ENCODE measurements at places on chromosomes 7 and 10.

- no peak for DNase-seq
These were observed 531.1 kb upstream of the STEAP1 start for GRCh38 chr7:89623018-89623672.

GRCh38 chr10:5732141-5732540 lies 47.5 kb downstream of the TASOR2 start:
- DNase-seq: no peak

DNA sequence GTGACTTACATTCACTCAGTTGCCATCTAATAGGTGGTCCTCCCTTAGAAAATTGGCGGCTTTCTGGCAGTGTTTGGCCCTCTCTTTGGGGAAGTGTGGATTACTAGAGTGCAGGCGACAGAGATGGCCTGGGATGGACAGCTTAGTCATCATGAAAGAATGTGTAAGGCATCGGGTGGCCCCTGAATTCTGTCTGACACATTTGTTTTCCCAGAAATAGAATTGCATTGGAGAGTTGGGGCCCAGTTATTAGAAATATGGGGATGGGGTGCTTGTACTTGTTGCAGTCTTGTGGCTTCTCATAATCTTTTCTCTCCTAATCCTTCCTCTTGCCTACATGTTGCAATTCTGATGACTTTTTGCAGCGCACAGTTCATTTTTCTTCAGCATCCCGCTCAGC lies 13.8 kb downstream of the TCF7L2 start:
- no peak for DNase-seq

- no peak for DNase-seq
These were observed 27.9 kb downstream of the BAIAP2L1 start for GRCh38 chr7:98372993-98373392.

DNA sequence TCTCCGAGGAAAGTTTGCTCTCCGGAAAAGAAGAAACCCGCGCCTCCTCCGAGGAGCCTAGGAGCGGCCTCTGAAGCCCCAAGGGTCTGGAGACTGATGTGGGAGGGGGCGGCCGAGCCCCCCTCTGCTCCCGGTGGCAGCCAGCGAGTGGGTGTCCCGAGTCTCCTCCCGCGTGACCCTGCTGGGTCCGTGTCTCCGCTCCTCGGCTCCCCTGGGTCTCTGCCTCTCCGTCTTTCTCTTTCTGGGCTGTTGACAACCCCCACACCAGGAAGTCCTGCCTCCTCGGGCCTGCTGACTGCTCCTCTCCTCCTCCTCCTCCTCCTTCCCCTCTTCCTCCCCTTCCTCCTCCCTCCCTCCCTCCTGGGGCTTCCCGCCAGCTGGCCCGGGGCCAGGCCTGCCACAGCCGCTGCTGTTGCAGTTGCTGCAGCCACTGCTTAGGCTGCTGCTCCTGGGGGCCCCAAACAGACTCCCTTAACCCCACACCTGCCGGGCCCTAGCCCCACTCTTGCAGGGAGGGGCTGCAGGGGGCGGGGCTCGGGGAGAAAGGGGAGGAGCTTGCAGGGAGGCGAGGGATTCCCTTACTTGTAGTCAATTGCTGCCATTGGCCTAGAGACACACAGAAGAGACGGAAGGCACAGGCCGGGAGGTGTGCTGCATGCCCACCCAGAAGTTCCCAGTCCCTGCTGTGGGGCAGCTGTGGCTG lies at the start of gene TSC22D4:
Gene TSC22D4, minus strand, starts transcription at position 257 of the 703 bp plus-strand sequence. CDS start 1,176 bp downstream, outside the sequence.
- peak; percentile 93 for DNase-seq

- DNase-seq: no peak
These were observed 71.2 kb downstream of the ARHGAP21 start for GRCh38 chr10:24652381-24652957.

DNA sequence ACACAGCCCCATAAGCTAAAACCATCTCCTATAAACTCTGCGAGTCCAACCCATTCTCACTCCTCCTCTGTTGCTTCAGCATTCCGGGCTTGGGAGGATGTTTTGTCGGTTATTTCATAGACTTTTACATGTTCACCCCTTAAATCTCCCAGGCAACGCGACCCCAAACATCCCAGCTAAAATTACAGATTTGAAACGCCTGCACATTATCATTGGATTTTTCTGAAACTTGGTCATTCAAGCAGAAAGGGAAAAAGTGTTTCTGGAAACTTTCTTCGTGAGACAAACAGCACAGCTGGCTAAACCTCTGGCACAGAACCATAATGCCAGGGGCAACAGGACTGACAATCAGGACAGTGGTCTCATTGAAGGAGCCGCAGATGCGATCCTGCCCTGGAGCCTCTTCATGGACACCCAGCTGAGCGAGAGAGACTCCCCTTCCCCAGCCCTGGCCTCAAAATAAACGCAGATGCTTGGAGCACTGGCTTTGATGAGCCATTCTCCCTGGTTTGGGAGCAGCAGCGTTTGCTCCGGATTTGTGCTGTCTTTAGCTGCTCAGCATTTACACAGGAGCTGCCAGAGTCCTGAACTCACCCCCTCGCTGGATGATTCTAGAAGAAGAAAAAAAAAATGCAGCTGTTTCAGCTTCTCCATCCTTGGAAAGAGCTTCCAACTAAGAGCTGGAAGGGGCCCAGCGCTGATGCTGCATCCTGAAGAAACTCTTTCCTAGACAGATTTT lies 30.1 kb downstream of the AFAP1L2 start:
- DNase-seq: no peak

DNA sequence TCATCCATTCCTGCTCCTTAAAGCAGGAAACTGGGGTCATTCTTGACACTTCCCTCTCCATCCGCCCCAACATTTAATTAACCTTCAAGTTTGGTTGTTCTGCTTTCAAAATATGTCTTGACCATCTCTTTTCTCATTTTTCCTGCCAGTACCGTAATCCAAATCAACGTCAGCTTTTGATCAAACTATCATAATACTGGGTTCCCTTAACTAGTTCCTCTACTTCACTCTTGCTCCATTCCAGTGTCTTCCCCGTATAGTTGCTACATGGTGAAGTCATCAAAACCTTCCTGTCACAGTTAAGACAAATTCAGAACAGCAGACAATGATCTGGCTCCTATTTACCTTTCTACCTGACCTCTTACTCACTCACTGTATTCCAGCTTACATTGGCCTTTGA lies 6.6 kb upstream of the KLF14 start:
- no peak for DNase-seq

DNA sequence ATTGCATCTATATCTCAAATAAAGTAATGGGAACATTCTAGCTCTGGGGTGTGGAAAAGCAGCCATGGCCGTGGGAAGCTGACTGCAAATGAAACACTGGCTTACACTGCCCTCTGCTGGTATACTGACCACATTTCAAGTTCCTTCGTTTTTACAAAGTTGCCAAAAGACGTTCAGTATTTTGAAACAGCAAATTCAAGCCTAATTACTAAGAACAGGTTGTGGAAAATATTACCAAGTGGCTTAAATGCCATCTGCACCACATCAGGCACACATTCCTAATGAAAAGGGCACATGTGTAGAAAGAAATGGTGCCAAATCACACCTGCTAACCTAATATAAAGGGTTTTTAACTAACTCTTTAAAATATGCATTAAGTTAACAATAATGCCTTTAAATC lies 83.9 kb downstream of the JAZF1 start:
- DNase-seq: peak; percentile 8

DNA sequence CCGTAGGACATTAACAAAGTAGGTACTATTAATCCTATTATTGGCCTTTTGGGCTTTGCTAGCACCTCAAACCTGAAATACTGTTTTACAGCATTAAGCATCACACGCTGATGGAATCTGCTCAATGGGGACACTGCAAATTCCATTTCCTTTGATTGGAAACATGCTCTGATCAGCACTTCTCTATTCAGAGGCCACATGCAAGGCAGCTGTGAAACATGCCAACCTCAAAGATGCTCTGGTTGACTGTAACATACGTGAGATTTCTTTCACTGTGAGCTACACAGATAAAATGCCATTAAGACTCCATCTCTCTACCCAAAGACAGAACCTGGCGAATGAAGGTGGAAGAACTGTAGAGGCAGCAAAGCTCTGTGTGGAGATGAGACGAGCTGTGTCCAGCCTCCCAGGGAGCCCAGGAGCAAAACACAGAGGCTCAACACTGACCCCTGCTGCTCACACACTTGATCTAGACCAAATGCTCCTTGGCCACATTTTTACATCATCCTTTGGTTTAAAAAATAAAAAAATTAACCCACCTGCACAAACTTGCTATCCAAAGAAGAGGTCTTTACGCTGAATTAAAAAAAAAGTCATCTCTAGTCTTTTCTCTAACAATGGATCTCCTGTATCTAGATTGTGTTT lies 8.0 kb downstream of the RSU1 start:
- no peak for DNase-seq

GRCh38 chr10:86266446-86267242 lies 100.0 kb downstream of the GRID1 start:
- no peak for DNase-seq

Measured in caudate nucleus (tissue), 63 donors.